Left ventricle myocardium superior (tissue), 1 donor: ENCODE measurements at places on chromosomes 4 and X. TPM values are rescaled to one million over a fixed set of nuclear protein-coding genes. Genes with fewer than 3 reads are reported as not detected.

SFRP2 gene
- total RNA-seq = 1.4 TPM

ARHGAP24 gene
- total RNA-seq = 13.3 TPM

C1QTNF7 gene
- 3.1 TPM for total RNA-seq

ZNF732 gene
- total RNA-seq = not detected

FMR1 gene
- 28.6 TPM for total RNA-seq

DCAF8L2 gene
- not detected for total RNA-seq

XAGE1A gene
- total RNA-seq = not detected
